ENCODE measurements at places on chromosomes 5 and 9.
A peak's percentile ranks its signal among the peaks of the same experiment; 100 is the strongest.

DNA sequence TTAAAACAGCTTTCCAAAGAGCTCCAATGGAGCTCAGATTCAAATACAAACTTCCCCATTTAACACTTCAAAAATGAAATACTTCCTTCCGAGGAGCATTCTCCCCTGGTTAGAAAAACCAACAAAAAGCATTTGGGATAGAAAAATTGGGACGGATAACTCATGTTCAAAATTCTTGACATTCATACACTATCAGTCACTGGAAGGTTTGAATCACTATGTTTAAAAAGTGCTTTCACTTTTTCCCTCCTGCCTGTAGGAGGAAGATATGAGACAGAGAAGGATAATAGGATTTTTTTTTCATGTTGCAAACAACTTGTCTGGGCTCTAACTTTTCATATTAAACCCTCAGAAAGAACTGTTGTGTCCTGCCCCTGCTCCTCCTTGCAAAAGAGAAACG lies 412.0 kb downstream of the ACTL7B start:
- no peak for DNase-seq

GRCh38 chr9:15513335-15513734 lies 2.6 kb upstream of the PSIP1 start:
- no peak for DNase-seq

DNA sequence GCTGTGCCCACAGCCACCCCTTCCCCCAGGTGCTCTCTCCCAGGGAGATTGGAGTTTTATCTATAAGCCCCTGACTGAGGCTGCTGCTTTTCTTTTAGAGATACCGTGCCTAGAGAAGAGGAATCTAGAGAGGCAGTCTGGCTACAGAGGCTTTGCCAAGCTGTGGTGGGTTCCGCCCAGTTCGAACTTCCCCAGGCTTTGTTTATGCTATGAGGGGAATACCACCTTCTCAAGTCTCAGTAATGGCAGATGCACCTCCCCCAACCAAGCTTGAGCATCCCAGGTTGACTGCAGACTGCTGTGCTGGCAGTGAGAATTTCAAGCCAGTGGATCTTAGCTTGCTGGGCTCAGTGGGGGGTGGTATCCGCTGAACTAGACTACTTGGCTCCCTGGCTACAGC lies 157.4 kb downstream of the CAAP1 start:
- no peak for DNase-seq

DNA sequence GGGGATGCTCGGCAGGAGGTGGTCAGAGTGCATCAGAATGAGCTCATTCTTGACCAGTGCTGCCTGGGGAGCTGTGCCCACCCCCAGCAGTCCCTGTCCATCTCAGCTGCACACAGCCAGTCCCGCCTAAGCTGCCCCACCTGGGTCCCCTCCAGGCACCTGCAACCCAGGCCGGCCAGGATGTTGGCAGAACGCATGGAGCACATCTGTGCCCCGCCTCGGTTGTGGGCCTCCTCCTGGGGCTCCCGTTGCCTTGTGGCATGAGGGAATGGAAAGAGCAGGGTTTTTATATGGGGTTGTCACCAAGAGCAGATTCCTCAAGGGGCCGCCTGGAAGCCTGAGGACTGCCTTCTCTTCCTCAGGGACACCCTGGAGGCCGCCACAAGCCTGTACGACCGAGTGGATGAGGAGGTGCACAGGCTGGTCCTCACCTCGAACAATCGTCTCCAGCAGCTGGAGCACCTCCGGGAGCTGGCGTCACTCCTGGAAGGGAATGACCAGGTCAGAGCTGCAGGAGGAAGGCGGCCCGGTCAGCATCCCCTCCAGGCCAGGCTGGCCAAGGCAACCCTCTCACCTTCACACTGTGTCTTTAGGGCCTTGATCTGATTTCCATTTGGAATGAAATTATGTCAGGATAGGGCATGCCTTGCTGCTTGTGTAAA lies 34.8 kb upstream of the LRRC14B start:
- no peak for DNase-seq

GRCh38 chr5:143010351-143010750 lies 240.2 kb downstream of the ARHGAP26 start:
- DNase-seq, result no peak

DNA sequence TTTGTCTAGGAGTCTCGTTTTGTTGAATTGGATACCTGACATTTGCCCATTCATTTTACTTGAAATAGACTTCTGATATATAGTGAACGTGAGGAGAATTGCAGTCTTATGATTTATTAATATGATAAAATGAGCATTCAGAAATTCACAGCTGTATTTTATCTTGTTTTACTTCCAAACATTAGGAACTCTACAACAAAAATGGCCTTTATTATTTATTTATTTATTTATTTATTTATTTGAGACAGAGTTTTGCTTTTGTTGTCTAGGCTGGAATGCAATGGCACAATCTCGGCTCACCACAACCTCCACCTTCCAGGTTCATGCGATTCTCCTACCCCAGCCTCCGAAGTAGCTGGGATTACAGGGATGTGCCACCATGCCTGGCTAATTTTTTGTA lies 61.2 kb downstream of the RAB24 start:
- DNase-seq, result no peak

- DNase-seq, result no peak
Observed at GRCh38 chr9:72926506-72926905, 26.3 kb downstream of the ALDH1A1 start.

DNA sequence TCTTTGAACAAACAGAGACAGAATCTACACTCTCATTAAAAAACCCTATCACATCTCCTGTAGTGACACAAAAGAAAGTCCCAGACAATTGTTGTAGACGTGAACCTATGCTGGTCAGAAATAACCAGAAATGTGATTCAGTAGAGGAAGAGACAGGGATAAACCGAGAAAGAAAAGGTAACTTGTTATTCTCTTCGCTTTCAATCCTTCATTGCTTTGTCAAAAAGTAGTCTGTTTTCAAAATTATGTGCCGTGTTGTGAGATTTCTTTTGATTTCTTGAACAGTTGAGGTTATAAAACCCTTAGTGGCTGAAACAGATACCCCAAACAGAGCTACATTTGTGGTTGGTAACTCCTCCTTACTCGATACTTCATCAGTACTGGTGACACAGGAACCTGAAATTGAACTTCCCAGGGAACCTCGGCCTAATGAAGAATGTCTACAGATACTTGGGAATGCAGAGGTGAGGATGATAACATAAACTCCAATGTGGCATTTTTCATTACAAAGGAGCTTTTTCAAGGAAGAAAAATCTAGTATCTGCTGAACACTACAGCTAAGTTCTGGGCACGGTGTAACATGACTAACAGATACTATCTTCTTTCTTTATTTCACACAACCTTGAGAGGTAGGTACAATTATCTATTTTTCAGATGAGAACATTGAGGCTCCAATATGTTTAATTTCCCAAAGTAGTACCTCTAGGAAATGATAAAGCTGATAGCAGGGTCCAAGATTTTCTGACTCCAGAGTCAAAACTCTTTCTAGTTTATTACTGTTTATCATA lies 14.3 kb downstream of the HMGCR start:
- no peak for DNase-seq

DNA sequence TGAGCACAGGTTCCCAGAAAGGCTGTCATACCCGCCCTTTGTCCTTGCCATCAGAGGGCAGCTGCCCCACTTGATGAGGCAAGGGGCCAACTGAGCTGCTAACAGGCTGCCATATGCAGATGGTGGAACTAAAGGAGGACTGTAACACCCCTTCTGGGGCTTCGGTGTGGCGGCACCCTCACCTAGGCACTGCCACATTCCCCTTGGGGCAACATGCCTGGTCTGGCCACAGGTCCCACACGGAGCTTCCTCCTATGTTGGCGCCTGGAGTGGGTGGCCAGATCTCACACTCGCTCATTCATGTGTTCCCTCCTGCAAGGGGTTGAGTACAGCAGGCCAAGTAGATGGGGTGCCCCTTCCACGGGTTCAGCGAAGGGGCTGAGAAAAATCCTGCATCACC lies 777.4 kb upstream of the CHD1 start:
- no peak for DNase-seq

DNA sequence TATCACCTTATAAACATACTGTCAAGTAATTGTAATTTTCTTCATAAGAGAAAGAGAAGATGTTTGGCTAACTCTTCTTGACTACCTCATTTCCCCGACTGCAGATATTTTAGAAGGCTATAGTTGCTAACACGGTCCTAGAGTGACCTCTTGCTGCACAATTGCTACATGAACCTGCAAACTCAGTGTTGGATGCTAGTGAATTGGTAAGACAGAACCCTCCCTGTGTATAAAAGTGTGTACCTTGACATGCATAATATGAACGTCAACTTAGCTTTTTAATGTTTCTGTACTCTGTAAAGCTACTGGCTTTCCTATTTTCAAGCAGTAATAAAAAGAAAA lies 46.7 kb upstream of the CER1 start:
- no peak for DNase-seq

- DNase-seq, result no peak
Observed at GRCh38 chr5:17373814-17374556, 124.0 kb upstream of the TAF11L2 start.

GRCh38 chr9:34928921-34929320 lies 29.2 kb upstream of the PHF24 start:
- DNase-seq, result no peak

DNA sequence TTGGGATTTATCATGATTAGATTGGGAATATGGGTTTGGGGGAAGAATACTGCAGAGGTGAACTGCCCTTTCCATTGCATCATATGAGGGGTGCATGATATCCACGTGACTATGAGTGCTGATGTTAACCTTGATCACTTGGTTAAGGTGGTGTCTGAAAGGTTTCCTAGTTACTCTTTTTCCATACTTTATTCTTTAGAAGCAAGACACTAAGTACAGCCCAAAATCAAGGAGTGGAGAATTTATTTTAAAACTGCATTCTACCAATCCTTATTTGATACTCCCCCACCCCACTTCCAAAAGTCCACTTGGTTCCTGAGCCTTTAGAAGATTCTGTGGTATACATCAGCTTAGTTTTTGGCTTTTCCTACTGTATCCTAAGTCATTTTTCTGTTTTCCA lies 20.3 kb upstream of the STOM start:
- DNase-seq, result no peak

GRCh38 chr5:52710972-52711596 lies 76.6 kb upstream of the ITGA1 start:
- DNase-seq, result no peak

GRCh38 chr5:150757087-150757649 lies 1.6 kb downstream of the DCTN4 start:
- DNase-seq, result no peak

GRCh38 chr5:65151614-65152013 lies 330.1 kb downstream of the ADAMTS6 start:
- DNase-seq, result no peak

DNA sequence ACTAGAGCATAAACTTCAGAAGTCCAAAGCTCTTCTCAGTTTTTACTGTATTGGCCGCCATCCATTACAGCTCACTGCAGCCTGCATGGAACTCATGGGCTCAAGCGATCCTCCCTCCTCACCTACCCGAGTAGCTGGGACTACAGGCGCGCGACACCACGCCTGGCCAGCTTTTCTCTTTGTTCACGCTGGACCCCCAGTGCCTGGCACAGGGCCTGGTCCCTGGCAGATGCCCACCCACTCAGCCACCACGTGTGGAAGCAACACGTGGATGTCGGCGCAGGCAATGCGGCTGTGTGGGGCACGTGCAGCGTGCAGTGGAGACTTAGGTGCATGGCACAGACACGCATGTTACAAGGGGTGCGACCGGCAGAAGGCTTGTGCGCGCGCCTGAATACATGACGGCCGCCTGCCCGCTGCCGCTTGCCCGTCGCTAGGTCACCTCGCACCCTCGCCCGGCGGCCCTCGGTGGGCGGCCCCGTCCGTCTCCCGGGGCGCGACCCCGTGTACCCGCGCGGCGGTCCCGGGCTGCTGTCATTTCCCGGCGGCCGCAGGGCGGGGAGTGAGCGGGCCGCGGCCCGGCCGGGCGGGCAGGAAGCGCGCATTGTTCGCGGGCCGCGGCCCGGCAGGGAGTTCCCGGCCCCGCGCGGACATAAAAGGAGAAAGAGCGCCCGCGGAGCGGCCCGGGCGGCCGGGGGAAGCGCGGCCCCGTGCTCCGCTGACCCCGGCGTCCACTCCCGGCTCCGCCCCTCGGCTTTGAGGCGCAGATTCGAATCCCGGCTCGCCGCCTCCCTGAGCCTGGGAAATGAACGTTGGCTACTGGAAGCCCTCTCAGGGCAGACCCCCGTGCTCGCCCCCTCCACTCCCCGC lies 24.1 kb upstream of the PTGS1 start:
- DNase-seq, result peak; percentile 62

All from kidney (tissue), 22 donors.